ENCODE measurements at places on chromosomes 4 and X. TPM values are rescaled to one million over a fixed set of nuclear protein-coding genes. Genes with fewer than 3 reads are reported as not detected.

The ADH7 gene
- total RNA-seq: not detected

The ODAPH gene
- total RNA-seq: not detected

The SLC16A2 gene
- total RNA-seq: not detected

DNA sequence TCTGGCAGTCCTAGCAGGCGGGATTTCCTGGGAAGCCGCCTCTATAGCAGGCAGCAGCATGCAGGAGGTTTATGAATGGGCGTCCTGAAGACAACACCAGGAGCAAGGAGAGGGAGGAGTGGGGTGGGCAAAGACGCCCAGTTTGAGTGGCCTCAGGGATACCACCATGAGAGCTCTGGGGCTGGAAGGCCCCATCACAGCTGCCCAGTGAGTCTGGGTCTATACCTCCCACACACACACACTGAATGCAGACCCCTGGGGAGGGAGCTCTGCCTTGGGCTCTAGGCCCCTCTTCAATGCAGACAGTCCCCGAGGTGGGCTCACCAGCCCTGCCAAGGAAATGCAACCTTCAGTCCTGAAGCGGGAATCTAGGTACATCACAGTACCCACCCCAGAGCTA lies 98.6 kb downstream of the AFAP1 start:
- DNase-seq: no peak
- H3K4me3 ChIP-seq: no peak overlapping the region
- peaks cover 4% of the 10 kb centered on the region for H3K36me3 ChIP-seq
- no peak overlapping the region for H3K27ac ChIP-seq

DNA sequence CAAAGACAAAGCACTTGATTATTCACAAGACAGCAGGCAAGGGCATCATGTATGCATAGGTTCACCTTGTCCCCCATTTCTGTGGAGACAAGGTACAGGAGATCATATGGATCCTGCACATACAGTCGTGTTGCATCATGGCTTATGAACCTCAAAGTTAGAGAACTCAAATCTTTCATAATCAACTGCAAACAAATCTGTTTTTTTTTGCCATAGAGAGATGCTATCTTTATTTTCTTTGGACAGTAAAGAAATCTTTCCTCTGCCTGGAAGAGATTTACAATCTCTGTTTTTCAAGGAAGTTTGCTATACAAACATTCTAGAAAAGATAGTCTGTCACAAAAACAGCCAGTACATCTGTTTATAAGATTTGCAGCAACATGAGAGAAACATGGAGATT lies 578.8 kb downstream of the ANKRD50 start:
- no peaks in the 10 kb centered on the region for H3K36me3 ChIP-seq
- H3K27ac ChIP-seq: no peak overlapping the region
- H3K4me1 ChIP-seq: no peaks in the 10 kb centered on the region
- H3K4me3 ChIP-seq: no peak overlapping the region
- H3K27me3 ChIP-seq: no peaks in the 10 kb centered on the region

- peaks cover 43% of the 10 kb centered on the region for H3K27me3 ChIP-seq
- no peak for DNase-seq
- no peaks in the 10 kb centered on the region for H3K36me3 ChIP-seq
- H3K4me3 ChIP-seq: no peak overlapping the region
- H3K4me1 ChIP-seq: peaks cover 4% of the 10 kb centered on the region
These were observed 212 bp downstream of the CLCN4 start for GRCh38 chrX:10157032-10157341.

GRCh38 chr4:142566243-142566642 lies 279.9 kb downstream of the INPP4B start:
- no peaks in the 10 kb centered on the region for H3K27me3 ChIP-seq
- H3K4me1 ChIP-seq: peaks cover 15% of the 10 kb centered on the region
- peak overlapping the region; percentile 45 for H3K4me3 ChIP-seq
- no peaks in the 10 kb centered on the region for H3K36me3 ChIP-seq
- H3K27ac ChIP-seq: peak overlapping the region; percentile 5
- no peak for DNase-seq

DNA sequence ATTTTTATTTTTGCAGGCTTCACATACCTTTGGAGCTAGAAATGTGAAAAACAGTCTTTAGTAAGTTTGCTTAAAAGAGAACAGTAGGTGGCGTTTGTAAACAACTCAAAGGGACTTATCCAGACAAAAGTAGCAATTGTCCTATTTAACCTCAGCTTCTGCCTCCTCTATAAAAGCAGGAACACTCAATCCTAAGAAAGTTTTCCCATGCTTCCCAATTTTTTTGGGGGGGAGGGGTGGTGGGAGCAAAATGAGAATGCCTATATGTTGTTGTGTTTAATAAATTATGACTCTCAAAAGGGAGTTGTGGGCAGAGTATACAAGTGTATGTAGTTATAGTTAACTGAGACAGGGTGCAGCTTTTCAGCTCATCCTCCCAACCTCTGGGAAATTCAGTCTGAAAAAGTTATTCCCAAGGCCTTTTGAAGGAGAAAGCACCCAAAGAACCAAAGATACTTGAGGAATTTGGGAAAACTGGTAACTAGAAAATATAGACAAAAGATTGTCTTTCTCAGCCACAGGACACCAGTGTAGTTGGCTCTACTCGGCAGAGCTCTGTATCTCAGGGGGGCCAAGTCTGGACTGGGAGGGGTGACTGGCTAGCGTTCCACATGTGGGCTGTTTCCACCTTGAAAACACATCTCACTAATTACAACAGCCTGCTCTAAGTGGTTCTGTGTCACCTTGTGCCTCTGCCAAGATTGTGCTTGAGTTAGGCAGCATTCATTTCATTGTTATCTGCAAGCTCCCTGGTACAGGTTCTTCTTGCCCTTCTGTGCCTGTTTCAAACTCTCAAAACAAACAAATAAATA lies 2.8 kb downstream of the SFRP2 start:
- no peaks in the 10 kb centered on the region for H3K36me3 ChIP-seq
- H3K27ac ChIP-seq: no peak overlapping the region
- no peak overlapping the region for H3K4me3 ChIP-seq
- H3K4me1 ChIP-seq: peaks cover 12% of the 10 kb centered on the region
- no peak for DNase-seq

DNA sequence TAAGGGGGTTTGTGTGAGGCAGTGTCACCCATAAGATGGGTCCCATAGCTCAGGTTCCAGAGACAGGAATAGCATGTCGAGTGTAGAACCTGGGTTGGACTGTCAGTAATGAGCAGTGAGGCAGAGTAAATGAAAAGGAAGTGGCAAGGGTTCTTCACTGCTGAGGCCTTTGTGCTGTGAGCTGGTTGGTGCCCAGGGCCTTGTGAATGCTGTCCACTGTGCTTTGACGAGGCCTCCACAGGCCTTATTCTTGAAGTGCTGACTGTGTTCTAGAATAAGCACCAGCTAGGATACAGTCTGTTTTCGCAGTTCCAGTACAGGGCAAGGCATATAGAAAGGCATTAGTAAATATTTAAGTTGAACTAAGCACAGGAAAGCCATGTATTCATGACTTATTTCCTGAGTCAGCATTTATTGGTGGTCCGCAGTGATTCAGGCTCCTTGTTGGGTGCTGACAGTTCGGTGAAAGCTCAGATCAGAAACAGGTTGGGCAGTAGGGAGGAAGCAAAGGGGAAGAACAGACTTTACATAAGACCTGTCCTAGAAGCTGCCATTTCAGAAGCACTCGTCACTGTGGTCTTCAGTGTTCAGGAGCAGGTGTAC lies 25.6 kb upstream of the TADA2B start:
- H3K27ac ChIP-seq: peak overlapping the region; percentile 10
- H3K36me3 ChIP-seq: peaks cover 42% of the 10 kb centered on the region
- no peaks in the 10 kb centered on the region for H3K27me3 ChIP-seq
- no peak for DNase-seq
- H3K4me1 ChIP-seq: peaks cover 5% of the 10 kb centered on the region

DNA sequence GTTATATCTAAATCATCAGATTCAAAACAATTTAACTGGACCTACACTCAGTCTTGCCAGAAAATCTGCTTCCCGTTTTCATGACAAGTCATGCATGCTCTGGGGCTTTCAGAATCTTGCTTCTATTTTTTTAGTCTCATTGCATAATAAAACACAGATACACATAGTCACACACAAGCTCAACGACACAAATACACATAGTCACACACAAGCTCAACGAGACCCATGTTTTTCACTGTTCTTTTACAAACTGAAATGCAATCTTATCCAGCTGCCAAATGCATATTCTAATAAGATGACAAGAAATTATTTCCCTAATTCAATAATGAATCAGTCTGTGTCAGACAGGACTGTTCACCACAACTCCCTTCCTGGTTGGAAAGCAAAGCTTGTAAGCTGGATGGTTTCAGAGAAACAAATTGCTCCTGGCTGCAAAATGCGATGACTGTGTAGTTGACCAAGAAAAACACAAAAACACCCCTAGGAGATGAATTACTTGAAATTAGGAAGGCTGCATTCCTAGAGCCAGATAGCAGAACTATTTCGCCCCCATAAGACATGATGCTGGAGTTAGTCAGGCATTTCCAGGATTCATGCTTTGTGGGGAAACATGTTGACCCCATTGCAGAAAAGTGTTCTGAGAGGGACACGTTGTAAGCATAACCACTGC lies 208.7 kb downstream of the CHIC2 start:
- H3K27ac ChIP-seq: no peak overlapping the region
- H3K27me3 ChIP-seq: peaks cover 8% of the 10 kb centered on the region
- no peak for DNase-seq
- no peak overlapping the region for H3K4me3 ChIP-seq
- no peaks in the 10 kb centered on the region for H3K4me1 ChIP-seq

DNA sequence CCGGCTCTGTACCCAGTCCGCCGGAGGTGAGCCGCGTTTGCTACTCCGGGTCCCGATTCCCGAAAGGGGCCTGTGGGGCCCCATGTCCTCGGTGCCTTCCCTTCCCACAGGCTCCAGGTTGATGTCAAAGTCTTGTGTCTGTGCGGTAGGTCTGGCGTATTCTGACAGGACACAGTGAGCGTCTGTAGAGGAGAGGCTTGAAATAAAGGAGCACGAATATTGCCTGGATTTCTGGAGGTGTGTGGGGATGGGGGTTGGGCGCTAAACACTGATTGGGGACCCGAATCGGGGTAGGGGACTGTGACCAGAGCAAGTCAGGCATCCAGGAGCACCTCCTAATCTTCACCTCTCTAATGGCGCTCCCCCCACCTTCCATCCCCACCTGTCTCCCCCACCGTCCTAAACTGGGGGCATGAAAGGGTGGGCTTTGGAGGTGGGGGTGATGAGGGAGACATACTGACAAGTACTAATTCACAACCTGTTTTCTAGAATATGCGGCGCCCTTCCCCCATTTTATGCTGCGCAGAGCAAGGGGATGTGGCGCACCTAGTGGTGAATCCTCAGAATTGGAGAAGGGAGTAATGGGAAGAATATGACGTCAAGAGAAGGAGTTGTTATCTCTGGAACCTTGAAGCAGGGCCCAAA lies 855 bp downstream of the GPRASP2 start:
- peaks cover 29% of the 10 kb centered on the region for H3K27me3 ChIP-seq
- no peaks in the 10 kb centered on the region for H3K36me3 ChIP-seq
- peaks cover 15% of the 10 kb centered on the region for H3K4me1 ChIP-seq
- no peak for DNase-seq

DNA sequence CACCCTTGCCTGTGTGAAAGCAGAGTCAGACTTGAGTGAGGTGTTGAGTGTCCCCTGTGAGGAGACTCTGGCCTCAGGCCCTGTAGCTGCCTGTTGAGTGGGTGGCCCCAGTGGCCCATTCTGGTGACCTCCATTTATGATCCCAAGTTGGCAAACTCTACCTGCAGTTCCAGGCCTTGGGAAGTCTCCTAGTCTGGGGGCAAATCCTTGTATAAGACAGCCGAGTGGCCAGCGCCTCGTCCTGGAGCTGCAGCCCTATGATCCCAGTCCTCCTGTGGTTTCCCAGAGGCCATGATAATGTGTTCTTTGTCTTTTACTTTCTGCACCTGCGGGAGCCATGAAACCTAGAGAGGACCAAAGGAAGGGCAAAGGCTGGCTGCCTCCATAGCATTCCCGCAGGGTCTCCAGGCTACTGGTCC lies 58.7 kb downstream of the NBDY start:
- no peak overlapping the region for H3K4me3 ChIP-seq
- peaks cover 9% of the 10 kb centered on the region for H3K4me1 ChIP-seq
- no peak overlapping the region for H3K27ac ChIP-seq

DNA sequence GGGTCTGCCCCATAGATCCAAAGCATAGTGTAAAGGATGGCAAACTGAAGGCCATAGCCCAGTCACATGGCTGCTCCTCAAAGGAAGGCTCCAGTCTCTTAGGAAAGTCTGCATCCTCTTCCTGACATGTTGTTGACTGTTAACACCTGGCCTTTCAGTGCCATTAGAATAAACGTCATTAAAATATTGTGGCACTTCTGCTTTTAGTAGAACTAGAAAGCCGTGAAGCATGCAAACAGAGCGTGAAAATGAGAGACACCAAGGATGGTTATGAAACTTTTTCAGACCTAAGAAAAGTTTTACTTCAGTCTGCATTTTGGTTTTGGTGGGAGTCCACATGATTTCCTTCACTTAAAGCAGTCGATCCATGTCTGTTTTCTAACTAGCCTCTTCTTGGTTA lies 41.1 kb upstream of the AFF2 start:
- H3K27ac ChIP-seq: no peak overlapping the region
- H3K36me3 ChIP-seq: no peaks in the 10 kb centered on the region
- H3K4me1 ChIP-seq: peaks cover 9% of the 10 kb centered on the region
- DNase-seq: no peak
- no peak overlapping the region for H3K4me3 ChIP-seq

DNA sequence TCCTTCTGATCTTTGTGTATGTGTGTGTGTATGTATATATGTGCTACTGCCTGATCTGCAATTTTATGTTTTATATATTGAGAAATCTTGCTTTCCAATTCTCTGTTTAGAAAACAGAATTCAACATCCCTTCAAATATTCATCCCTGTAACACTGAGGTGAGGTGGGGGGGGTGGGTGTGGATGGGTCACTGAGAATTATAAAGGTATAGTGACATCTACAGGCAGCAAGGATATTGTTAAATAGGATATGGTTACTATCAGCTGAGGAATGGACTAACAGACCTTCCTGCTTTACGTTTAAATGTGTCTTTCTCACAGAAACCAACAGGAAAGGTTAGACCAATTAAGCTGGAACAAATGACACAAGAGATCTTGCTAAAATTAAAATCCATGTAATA lies 19.0 kb upstream of the MAGEB2 start:
- H3K27me3 ChIP-seq: no peaks in the 10 kb centered on the region
- H3K27ac ChIP-seq: no peak overlapping the region
- H3K36me3 ChIP-seq: no peaks in the 10 kb centered on the region
- no peaks in the 10 kb centered on the region for H3K4me1 ChIP-seq

DNA sequence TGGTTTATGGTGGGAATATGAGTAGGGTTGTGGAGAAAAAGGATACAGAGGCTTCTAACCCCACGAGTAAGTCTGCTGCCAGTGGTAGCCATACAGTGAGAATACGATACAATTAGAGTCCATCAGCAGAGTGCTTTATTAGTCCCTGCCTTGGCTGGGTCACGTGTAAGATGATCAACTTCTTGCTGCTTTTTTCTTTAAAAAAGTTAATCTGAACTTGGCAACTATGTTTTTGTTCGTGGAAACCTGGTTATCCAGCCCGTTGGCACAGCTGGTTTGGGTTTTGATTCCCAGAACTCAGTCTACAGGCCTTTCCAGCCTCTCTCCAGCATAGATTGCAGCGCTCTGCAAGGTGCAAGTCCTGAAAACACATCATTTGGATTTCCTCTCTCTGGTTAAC lies 53.1 kb upstream of the LSM6 start:
- H3K36me3 ChIP-seq: no peaks in the 10 kb centered on the region
- no peak overlapping the region for H3K27ac ChIP-seq
- peaks cover 15% of the 10 kb centered on the region for H3K27me3 ChIP-seq
- H3K4me3 ChIP-seq: no peak overlapping the region
